ENCODE measurements at places on chromosomes 13 and 19.

GRCh38 chr19:13006431-13007281, 11.4 kb downstream of the NFIX start:
- DNase-seq, result no peak

DNA sequence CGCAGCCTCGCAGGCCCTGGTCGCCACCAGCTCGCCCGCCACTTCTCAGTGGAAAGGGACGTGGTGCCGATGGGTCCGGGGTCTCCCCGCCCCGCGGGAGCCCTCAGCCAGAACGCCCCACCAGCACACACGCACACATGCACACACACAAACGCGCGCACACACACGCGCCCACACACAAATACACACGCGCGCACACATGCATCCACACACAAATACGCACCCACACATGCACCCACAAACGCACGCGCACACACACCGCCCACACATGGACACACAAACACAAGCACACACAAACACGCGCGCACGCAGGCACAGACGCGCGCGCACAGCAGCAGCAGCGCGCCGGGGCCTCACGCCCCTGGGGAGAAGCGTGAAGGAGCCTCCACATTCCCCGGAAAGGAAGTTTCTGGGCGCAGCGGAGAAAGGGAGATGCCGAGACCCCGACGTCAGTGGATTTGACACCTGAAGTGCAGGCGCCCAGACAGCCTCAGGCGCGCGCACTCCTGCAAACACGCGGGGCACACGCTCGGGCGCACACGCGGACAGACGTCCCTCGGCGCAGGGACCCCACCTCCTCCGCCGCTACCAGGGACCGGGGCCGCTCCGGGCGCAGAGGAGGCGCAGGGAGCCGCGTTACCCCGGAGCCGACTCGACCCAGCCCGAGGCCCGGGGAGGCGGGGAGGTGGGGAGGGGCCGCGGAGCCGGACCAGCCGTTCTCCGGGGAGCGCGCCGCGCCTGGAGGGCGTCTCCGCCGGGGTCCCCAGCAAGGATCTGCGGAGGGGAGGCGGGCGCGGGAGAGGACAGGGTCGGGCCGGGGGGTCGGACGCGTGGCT, 622 bp downstream of the RASA3 start:
- no peak for DNase-seq

- DNase-seq, result no peak
Measured at GRCh38 chr13:98506322-98506721, 70.6 kb downstream of the STK24 start.

DNA sequence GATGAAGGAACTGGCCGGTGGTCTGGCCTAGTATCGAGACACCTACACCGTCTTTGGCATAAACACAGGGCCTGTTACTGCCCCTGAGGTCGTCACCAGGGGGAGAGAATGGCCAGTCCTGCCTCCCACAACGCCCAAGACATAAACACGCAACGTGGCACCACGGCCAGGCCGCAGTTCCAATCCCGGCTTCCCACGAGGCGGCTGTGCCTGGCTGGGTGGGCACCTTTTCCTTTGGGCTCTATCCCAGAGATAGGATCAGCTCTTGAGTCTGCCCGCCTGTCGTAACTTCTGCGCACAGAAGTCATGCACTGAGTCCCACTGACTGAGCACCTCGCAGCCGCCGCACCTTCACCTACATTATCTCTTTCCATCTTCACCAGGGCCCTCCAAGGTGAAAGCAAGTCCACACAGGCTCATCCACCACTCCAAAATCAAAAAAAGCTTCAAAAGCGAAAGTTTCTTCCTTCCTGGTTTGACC, 1.1 kb downstream of the MIER2 start:
- no peak for DNase-seq

DNA sequence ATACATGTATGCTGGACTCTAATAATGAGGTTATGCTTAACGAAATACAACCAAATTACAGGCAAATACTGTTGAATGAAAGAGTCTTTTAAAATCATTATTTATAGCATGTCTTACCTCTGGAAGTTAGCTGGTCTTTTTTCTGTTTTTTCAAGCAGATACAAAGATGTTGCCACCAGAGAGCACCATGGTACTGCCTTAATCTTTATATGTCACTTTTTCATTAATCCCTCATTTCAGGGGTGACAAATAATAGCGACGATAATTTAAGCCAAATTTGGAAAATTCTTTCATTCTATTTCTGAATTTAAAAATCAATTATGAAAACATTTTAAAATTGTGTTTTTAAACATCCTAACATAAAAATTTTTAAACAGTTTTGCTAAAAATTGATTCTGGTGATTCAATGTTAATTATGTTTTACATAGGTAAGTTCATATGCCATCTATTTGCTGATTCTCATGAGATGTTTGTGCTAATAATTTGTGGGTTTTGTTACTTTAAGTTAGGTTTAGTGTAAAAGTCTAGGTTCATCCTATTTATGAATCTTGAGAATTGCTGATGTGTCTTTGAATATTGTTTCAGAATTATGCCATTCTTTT, 379.3 kb upstream of the SGCG start:
- DNase-seq, result no peak

- no peak for DNase-seq
Measured at GRCh38 chr13:36839281-36839680, 20.3 kb downstream of the RFXAP start.

GRCh38 chr19:38057959-38058690, 151.1 kb downstream of the SIPA1L3 start:
- DNase-seq, result peak; percentile 91

DNA sequence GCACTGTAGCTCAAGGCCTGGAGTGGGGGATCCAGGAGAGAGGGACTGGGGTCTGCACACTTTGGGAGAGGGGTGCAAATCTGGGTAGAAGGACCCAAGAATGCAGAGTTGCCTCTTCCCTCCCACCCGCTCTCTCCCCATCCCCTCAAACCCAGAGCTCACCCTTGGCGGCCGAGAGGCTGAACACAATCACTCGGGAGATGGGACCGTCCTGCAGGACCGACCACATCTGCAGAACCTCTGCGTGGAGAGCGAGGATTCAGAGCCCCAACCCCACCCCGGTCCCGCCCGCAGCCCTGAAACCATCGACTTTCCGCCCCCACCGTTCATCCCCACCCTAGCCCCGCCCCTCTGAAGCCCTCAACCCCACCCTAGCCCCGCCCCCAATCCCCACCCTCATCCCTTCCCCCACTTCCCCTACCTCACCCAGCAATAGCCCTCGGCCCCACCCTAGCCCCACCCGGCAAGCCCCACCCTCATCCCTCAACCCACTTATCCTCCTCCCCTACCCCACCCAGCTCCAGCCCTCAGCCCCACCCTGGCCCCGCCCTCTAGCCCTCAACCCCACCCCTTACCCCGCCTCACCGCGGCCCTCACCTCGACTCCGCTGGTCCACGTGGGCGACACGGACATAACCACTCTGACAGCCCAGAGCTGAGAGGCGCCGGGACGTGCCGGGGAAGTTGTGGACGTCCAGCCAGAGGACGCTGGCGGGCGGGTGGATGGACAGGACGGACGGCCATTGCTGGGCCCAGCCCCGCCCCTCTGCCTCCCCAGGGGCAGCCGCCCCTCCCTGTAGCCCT, 4.1 kb downstream of the KPTN start:
- no peak for DNase-seq

- DNase-seq, result peak; percentile 81
Measured at GRCh38 chr13:114065141-114065925, 67.1 kb downstream of the RASA3 start.

GRCh38 chr13:33227927-33228647, 57.5 kb downstream of the STARD13 start:
- no peak for DNase-seq

GRCh38 chr13:110134801-110135200, 172.2 kb downstream of the COL4A1 start:
- DNase-seq, result no peak

DNA sequence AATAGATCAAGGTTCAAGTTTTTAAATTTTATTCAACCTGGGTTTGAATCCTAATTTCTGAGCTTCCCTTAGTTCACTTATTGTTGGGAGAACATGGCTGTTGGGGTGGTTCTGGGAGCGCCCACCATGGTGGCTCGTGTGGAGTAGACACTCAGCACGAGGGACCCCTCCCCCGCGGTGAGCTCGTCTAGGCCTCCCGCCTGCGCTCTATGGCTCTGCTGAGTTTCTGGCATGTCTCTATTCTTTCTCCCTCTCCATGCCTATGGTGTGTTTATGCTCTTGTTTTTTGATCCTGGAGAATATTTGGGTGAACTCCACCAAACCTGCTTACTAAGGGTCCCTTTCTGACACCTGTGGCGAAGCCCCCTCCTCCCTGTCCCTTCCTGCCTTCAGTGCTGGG, 1.6 kb upstream of the EPN1 start:
- DNase-seq, result no peak

DNA sequence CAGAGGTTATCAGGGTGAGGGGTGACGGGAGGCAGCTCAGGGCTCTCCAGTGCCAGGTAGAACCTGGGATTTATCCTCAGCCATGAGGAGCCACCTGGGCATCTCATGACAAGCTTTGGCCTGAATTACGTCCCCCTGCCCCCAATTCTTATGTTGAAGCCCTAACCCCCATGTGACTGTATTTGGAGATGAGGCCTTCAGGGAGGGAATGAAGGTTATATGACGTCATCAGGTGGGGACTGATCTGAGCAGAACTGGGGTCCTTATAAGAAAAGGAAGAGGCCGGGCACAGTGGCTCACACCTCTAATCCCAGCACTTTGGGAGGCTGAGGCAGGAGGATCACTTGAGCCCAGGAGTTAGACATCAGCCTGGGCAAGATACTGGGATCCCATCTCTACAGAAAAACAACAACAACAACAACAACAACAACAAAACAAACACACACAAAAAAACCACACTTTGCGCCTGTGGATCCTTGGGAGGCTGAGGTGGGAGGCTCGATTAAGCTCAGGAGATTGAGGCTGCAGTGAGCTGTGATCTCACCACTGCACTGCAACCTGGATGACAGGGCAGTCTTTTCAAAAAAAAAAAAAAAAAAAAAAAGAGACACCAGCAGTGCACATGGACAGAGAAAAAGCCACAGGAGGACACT, 18.4 kb downstream of the ZFR2 start:
- no peak for DNase-seq

GRCh38 chr13:100356426-100356825, 232.2 kb downstream of the GGACT start:
- no peak for DNase-seq

DNA sequence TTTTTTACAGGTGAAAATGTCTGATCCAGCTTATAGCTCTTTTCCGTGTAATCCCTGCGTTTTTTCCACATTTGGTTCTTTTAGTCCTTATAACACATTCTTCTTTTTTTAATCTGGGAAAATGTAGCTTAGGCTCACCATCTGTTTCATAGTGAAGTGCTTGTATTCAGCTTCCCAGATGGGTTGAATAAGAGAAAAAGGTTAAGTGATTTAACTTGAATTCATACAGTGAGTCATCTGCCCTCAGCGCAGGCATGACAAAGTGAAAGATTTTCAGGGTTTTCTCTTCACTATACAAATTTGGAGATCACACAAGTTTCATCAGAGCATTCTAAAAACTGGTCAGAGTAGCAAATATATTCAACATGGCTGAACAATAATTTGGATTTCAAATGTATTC, 224.8 kb downstream of the SPRY2 start:
- DNase-seq, result no peak

GRCh38 chr13:67367399-67367798, 137.3 kb upstream of the PCDH9 start:
- DNase-seq, result no peak

- no peak for DNase-seq
Measured at GRCh38 chr13:107865643-107866031, 349.7 kb downstream of the LIG4 start.

- DNase-seq, result peak; percentile 86
Measured at GRCh38 chr19:44071824-44072542, at the start of gene ZNF284. ZNF284 (plus strand) TSS chr19:44072159; CDS start chr19:44076390, 4,231 bp downstream.

- no peak for DNase-seq
Measured at GRCh38 chr13:29526741-29527140, 68.7 kb downstream of the SLC7A1 start.

DNA sequence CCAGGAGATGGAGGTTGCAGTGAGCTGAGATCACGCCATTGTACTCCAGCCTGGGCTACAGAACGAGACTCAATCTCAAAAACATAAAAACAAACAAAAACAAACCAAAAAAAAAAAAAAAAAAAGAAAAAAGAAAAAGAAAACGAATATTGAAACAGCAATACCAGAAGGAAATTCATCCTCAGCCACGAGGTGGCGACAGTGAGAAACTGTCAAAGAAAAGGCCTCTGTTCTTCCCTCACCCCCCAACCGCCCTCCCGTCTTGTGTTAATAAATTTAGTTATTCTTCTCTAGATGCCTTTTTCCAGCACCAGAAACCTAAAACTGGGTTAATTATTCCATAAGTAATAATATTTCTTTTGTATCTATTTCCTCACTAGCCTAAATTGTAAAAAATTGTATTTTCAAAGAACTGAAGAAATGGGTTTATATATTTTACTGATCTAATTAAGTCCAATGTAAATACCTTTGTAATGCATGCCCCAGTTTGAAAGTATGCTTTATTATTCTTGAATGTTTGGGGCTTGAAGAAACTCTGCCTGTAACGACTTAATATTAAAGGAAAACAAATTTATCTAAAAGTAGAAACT, 38.6 kb downstream of the LIG4 start:
- no peak for DNase-seq

DNA sequence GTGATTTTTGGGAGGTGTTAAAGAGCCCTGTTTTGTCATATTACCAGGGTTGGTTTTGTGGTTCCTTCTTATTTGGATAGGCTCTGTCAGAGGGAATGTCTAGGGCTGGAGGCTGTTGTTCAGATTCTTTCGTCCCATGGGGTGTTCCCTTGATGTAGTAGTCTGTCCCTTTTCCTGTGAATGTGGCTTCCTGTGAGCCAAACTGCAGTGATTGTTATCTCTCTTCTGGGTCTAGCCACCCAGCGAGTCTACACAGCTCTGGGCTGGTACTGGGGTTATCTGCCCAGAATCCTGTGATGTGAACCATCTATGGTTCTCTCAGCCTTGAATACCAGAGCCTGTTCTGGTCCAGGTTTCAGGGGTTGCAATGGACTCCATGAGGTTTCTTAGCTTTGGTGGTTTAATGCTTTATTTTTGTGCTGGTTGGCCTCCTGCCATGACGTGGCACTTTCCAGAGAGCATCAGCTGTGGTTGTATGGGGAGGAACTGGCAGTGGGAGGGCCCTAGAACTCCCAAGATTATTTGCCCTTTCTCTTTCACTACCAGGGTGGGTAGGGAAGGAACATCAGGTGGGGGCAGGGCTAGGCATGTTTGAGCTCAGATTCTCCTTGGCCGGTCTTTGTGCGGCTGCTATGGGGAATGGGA, 78.8 kb downstream of the SPRY2 start:
- DNase-seq, result no peak

- peak; percentile 55 for DNase-seq
Measured at GRCh38 chr19:29714953-29715700, at the start of gene C19orf12. C19orf12 (minus strand) TSS chr19:29715261; CDS start chr19:29708413, 6,848 bp downstream.
